ENCODE measurements at places on chromosomes 3 and 15. TPM values are rescaled to one million over a fixed set of nuclear protein-coding genes. Genes with fewer than 3 reads are reported as not detected.
A peak's percentile ranks its signal among the peaks of the same experiment; 100 is the strongest.

- no peak for DNase-seq
Measured at GRCh38 chr3:5310509-5310908, 123.0 kb downstream of the EDEM1 start.

- DNase-seq = no peak
Measured at GRCh38 chr3:94778289-94778688, 715.4 kb downstream of the NSUN3 start.

- peak; percentile 28 for DNase-seq
Measured at GRCh38 chr15:28109626-28110455, 10.7 kb upstream of the OCA2 start.

- DNase-seq = no peak
Measured at GRCh38 chr3:79517766-79518413, 249.9 kb downstream of the ROBO1 start.

- DNase-seq = no peak
Measured at GRCh38 chr15:50224606-50225005, 40.9 kb downstream of the HDC start.

- DNase-seq = no peak
Measured at GRCh38 chr3:12566976-12567375, 10.1 kb downstream of the MKRN2 start.

DNA sequence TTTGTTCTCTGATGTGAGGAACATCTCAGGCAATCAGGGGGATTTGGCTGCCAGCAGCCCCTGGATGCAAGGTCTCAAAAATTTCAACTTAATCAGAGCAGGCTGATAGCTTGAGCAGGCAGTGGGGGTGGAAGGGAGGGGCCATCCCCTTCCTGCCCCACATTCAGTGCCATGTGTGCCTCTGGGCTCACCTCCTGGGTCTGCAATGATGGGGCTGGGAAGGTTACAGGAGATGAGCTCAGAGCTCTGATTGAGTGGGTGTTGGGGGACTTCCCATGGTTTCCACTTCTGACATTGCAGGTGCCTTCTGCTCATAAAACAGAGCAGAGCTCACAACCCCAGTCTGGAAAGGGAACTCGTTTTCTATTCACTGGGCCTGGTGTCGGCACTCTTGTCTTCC is 37.0 kb downstream of the PARP16 start:
- no peak for DNase-seq

DNA sequence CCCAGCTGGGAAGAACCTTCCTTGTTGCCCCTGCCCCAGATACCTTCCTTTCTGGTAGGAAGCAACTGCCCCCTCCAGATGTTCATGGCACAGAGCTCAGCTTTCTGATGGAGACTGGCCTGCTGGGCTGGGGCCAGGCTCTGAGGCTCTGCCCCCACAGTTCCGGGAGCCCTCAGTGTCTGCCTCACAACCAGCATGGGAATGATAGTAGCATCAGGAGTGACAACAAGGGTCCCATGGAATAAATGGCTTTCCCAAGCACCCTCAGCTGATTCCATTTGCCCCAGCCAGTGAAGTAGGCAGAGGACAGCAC is 65.6 kb upstream of the IQSEC1 start:
- DNase-seq = no peak

DNA sequence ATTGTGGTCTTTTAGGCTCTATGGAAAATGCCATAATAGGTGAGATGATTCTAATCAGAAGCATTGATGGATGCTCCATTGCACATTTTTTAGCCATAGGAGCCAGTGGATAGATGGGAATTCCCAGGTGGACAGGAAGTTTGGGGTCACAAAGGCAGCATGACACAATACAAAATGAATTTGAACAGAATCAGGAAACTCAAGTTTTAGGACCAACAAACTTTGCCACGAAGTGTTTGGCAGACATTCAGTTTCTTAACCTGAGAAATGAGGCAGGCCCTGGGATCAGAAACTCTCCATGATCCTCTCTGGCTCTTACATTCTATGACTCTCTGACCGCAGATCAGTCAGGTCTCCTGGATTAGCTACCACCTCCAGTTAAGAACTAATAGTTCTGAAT is 275.4 kb downstream of the TIGIT start:
- no peak for DNase-seq

- no peak for DNase-seq
Measured at GRCh38 chr15:58805095-58805494, 34.0 kb downstream of the MINDY2 start.

GRCh38 chr3:7682822-7683229 is 818.8 kb upstream of the LMCD1 start:
- no peak for DNase-seq

GRCh38 chr3:117485841-117486240 is 776.3 kb downstream of the TUSC7 start:
- DNase-seq = no peak

DNA sequence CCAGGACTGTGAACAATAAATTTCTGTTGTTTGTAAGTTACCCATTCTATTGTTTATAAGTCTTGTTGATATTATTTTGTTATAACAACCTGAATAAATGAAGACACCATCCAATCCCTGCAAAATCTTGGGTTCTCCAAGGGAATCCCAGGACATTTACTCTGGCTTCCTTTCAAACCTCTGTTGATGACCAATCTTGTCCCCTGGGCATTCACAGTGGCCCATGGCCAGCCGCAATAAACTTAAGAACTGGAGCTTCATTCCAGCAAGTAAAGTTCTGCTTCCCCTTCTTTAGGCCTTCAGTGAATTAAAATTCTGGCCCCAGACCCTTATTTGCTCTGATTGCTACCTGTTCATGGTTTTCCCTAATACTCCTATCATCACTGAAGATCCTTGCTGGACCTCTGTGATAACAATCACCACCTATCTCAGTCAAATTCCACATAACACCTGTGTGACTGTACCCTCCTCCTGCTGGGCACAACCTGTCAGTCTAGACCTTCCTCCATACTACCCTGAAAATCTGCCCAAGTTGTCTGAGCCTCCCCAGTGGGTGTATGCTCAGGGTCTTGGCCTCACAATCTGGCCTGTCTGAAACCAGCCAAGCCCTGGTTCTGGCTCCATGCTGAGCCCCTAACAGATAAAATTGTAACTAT is 153.1 kb downstream of the SEMA6D start:
- no peak for DNase-seq

DNA sequence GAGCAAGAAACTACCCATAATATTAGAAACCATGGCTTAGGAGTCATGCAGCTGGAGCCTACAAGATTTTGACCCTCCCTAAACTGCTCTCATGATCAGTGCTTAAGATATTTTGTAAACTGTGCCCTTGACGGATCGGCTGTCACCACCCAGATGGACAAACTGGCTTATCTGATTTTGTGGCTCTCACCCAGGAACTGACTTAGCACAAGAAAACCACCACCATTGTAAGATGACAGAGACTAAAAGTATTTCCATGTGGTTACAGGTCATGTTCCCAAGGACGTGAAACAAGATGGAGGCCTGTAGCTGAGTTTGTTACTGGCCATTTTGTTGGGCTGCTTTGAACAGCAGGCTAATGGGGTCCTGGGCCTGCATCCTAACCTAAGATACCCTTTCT is 940.9 kb downstream of the OTOL1 start:
- DNase-seq = no peak

Gene FEZF2
- total RNA-seq = not detected

Gene CD200R1
- 0.84 TPM for total RNA-seq

Gene TUSC7
- not detected for total RNA-seq

Gene GOLGA6A
- 1.2 TPM for total RNA-seq

Gene UROC1
- 28.4 TPM for total RNA-seq

Gene HIGD2B
- total RNA-seq = not detected

All from liver (tissue), 10 donors.